Vein endothelial cell (primary cell): ENCODE measurements at places on chromosomes 13 and 19. TPM values are rescaled to one million over a fixed set of nuclear protein-coding genes. Genes with fewer than 3 reads are reported as not detected.

Gene MICU2
- total RNA-seq, result 29.4 and 34.3 TPM in 2 replicates

Gene MAN2B1
- 51.2 and 53.2 TPM in 2 replicates for total RNA-seq

Gene TMEM221
- 0.33 TPM in 1 of 2 replicates, not detected in the other for total RNA-seq

Gene CD70
- total RNA-seq, result not detected in 2 replicates

Gene ANGPTL4
- 11.7 and 94.7 TPM in 2 replicates for total RNA-seq

Gene IFNL1
- not detected in 2 replicates for total RNA-seq

Gene CLDN10
- not detected in 2 replicates for total RNA-seq

Gene TMPRSS9
- not detected in 2 replicates for total RNA-seq

Gene PALM
- total RNA-seq, result 21.7 and 73.5 TPM in 2 replicates

Gene MYO1F
- total RNA-seq, result under 0.01 and 0.10 TPM in 2 replicates

Gene KLF2
- 4.2 and 9.5 TPM in 2 replicates for total RNA-seq

Gene MEIS3
- total RNA-seq, result 0.29 TPM in 1 of 2 replicates, not detected in the other

Gene ZNF492
- total RNA-seq, result under 0.01 and 0.57 TPM in 2 replicates
